ENCODE measurements at places on chromosomes 2 and 18.

DNA sequence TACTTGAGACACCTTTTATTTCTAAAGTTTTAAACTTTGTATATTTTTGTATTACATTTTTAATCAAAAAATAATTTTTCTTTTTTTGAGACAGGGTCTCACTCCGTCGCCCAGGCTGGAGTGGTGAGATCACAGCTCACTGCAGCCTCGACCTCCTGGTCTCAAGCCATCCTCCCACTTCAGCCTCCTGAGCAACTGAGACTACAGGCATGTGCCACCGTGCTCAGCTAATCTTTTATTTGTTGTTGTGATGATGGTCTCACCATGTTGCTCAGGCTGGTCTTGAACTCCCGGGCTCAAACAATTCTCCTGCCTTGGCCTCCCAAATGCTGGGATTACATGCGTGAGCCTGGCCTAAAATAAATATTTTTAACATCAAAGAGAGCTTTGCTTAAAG lies 218.7 kb upstream of the SH3BP4 start:
- DNase-seq, result no peak

- peak; percentile 32 for DNase-seq
Measured at GRCh38 chr2:219331560-219332213, 857 bp downstream of the RESP18 start.

GRCh38 chr2:241818229-241818942 lies 9.4 kb downstream of the NEU4 start:
- no peak for DNase-seq

- DNase-seq, result no peak
Measured at GRCh38 chr2:118084491-118085089, 3.7 kb upstream of the INSIG2 start.

DNA sequence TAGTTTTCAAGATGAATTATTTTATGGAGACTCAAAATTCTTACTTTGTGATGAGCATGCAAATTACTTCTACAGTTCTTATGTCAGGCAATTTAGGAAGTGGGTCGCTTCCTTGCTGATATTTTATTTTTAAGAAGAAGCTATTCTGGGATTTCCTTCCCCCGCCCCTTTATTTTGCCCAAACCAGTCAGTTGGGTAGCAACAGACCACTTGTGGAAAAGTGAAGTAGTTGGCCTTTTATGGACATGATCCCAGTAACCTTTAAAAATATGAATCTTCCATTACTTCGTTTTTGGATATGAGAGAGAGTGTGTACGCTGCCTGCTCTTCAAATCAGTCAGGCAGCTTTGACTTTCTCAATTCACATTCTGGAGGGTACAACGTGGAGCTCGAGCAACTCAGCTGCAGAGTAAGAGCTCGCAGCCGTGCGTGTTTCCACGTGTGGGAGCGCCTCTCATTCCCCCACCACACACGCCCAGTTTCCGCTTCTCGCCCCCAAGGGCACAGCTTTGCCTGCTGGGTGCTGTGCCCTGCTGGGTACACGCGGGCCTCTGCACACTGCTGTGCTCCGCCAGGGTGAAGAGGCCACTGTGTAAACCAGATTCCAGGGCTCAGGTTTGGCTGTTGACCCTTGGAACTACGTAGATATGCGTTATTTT lies 92.6 kb downstream of the ITGB1BP1 start:
- DNase-seq, result no peak

DNA sequence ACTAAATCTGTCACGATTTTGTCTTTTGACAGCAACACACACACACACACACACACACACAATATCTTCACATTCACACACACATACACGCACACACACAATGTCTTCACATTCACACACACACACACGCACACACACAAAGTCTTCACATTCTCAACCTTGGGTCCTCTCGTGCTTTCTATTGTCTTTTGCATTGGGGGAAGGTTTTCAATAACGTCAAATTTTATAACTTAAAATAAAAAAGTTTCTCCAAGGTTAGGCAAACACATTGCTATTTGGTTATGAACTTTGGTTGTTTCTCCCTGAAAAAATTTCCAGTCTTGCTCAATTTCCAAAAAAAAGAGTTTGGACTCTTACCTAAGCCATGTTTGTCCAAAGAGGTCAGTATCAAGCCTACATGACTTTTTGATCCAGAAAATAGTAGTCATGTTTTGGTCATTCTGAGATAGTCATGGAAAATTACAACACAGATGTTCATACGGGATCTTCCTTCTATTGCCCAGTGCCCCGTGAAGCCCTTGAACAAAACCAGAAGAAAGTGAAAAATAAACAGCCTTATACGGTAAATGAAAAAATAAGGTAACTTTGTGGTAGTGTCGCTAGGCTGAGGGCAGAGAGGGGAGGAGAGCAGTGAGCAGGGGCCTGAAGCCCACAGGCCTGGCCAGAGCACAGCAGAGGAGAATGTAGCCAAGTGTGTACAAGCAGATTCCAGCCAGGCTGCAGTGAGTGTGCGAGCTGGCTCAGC lies 542.8 kb upstream of the ID2 start:
- DNase-seq, result peak; percentile 96

- no peak for DNase-seq
Measured at GRCh38 chr2:1664698-1665097, 79.6 kb downstream of the PXDN start.

DNA sequence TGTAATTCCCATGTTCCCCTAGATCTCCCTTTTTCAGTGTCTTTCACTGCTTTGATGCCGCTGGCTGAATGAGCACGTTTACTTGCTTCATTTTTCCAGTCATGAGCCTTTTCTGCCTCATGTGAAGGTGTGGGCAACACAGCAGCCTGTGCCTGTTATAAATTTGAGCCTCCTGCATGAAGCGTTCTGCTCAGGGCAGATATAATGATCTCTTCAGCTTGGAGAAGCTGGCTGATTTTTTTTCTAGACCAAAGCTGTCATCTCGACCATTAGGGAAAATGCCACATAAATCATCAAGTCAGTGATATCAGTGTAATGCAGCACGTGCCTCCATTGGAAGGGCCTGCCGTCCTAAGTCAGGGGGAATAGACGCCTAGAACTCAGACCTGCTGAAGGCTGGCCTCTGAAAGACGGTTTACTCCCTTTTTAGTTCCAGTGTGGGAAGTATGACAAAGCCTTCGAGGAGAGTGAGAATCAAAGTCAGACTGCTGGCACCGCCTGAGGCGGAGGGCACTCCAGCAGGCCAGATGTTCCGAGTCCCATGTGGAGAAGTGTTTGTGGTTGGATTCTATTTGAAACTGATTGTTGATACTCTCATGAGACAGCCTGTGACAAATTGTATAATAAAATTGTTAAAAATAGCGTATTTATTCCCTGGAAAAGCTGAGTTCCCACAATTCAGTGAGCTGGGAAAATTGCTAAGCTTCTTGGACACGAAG lies 196.5 kb downstream of the MYO1B start:
- DNase-seq, result peak; percentile 40

DNA sequence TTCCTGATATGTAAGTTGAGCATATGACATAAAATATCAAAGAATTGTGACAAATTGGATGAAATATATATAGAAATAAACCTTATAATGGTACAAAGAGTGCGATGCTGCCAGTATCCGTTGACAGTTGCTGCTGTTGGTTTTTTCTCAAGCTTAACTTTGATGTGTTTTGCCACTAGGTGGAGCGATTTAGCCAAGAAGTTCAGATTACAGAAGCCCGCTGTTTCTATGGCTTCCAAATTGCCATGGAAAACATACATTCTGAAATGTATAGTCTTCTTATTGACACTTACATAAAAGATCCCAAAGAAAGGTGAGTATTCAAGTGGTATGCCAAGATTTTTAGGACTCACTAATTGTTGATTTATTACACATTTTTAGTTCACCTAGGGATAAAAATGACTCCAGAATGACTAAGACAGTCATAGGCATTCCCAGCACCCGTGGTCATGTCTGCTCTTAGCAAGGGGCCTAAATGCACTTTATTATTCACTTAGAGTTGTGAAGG lies 2.1 kb downstream of the RRM2 start:
- DNase-seq, result peak; percentile 84

- DNase-seq, result no peak
Measured at GRCh38 chr2:240186191-240186725, 45.8 kb upstream of the OTOS start.

DNA sequence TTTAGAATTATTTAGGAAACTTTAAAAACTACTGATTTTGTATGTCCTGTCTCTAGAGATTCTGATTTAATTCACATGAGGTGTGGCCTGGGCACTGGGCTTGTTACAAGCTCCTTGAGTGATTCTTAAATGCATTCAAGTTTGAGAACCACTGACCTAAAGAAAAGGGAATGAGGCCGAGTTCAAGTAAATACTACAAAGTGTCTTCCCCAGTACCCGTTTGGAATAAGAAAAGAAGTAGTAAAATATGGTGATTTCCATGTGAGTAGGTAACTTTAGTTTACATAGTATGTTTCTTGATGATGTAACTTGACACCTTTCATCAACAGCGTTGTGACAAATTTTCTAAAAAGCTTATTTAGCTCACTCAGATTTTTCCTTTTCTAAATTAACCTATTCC lies 1022.9 kb upstream of the NRXN1 start:
- no peak for DNase-seq

GRCh38 chr2:39370101-39370500 lies 67.0 kb downstream of the MAP4K3 start:
- DNase-seq, result no peak

DNA sequence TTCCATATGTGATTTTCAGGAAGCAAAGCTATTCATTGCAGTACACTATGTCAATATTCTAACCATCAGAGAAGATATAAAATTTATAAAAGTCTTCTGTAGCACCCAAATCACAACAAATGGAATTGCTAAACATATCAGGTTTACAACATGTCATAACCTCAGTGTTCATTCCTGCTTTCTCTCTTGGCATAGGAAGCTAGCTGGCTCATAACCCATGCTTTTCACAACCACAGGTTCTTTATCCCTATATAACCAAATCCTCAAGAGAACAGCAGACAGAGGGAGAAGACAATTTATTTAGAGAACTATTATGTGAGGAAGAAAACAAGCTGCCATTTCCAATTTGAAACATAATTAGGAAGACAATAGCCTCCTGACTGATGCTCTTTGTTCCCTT lies 997.0 kb upstream of the ACVR2A start:
- DNase-seq, result peak; percentile 32

DNA sequence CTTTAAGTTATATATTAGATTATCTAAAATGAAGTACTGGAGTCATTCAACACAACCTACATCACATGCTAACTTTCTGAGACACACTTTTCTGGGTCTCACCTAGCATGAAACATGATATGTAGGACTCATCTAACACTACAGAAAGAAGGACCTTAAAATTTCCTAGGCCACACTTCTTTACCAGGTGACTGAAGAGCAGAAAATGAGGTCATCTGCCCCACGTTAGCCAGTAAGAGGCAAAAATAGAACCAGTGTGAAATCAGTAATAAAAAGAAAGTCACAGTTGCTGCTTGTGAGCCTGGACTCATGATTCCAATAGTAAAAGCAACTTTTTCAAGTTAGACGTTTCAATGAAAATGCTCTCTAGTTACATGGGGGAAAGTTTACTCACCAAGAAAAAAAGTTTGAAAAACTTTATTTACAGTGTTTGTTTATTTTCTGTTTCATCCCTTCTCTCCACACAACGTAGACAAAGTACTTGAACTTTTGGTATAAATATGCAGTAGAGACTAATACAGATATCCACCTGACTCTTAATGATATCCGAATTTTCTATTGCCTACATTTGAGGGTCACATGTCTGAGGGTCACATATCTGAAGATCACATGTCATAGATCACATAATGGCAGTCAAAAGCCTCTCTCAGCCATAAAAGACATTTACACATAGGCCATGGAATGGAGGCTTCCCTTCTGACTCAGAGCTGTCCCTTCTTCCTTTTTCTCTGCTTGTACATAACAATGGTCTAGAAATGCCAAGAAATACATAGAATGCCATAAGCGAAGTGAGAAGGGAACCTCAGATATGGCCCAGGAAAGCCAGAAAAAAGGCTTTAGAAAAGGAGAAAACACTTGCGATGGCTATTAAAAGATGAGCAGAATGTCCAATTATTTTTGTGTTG lies 362.9 kb downstream of the ZEB2 start:
- no peak for DNase-seq

GRCh38 chr2:142781146-142781545 lies 96.3 kb upstream of the KYNU start:
- DNase-seq, result no peak

- no peak for DNase-seq
Measured at GRCh38 chr18:42882122-42882521, 233.4 kb downstream of the RIT2 start.

DNA sequence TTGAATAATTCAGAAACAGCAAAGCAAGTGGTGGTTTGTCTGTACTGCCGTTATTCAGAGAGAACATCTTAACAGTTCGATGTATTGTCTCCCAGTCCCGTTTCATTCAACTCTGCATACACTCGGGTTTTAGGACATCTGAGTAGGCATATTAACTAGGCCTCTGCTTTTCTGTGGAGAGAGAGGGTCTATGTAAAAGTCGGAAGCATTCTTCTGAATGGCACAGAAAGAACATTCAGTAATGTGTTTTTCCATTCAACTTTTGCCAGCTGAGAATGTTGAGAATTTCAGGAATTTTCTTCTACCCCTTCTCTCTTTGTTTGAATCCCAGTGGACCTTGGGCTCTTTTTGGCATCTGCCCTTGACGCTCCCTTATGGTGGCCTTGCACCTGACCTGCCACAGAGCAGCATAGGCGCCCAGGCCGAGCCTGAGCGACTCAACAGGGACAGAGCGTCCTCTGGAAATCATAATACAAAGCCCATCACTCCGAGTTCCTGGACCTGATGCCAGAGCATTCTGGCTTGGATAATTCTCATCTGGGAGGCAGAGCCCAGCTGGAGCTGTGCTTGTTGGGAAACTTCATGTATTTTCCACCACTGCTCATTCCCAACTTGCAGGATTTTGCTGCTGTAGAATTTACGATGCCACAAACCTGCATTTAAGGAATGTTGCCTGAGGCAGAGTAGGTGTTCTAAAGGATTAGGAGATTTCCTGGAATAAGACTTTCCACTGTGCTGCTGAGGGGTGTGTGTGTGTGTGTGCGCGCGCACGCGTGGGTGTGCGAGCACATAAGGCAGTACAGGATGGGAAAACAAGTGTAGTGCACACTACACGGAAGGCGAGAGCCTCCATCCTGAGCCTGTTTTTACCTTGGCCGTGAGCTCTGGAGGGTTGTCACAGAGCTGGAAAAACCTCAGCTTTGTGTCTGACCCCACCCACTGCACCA lies 77.2 kb upstream of the TXNDC2 start:
- peak; percentile 68 for DNase-seq

DNA sequence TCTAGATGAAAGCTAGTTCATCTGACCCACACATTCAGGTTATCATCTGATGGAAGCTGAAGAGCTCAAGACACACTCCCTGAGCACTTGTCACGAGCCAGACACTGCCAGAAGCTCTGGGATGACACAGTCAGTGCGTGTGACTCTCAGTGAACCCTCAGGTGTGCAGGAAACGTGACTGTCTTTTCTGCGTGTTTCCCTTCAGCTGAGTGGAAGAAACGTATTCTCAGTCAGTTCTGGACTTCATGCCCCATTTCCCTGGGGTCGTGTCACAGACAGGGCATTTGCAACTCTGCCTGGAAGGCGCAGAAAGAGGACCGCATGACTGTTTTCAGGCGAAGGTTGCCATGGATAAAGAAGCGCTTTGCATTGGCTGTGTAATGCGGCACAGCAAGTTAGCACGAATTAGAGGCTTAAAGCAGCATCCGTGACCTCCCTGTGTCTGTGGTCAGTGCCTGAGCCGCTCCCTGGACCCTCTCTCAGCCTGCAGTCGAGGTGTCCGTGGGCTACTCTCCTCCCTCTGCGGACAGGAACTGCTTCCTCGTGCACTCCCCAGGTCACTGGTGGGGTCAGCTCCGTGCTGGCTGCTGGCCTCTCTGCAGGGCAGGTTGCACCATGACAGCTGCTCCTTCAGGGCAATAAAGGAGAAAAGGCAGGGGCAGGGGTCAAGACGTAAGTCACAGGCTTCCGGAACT lies 3.3 kb upstream of the ALLC start:
- no peak for DNase-seq
